ENCODE measurements at places on chromosomes 5 and 9.
A peak's percentile ranks its signal among the peaks of the same experiment; 100 is the strongest.

DNA sequence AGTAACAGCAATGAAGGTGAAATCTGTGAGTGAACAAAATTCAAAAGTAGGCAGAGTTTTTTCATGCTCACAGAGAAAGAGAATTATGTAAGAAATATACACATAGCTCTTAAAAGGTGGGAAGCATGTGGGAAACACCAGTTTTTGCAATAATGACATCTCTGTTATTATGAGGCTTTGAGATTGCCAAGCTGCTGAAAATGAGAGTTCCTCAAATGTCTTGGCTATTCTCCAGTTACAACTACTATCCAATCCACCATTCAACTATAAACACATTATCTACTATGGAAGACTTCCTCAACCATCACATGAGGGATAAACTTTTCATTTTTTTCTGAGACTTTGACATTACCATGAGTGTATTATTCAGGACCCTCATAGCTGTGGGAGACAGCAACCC is 420.8 kb upstream of the ACTBL2 start:
- DNase-seq: no peak

DNA sequence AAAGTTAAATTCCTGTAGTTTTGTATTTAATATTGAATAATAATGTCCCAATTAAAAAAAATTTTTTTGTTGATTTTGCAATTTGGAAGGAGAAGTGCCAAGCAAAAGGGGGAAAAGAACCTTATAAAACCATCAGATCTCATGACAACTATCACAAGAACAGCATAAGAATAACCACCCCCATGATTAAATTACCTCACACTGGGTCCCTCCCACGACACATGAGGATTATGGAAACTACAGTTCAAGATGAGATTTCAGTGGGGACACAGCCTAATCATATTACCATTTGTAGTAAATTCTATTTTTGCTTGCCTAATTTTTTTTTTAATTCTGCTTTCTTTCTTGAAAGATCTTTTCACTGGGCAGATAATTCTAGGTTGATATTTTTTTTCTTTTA is 33.4 kb upstream of the FCHO2 start:
- no peak for DNase-seq

DNA sequence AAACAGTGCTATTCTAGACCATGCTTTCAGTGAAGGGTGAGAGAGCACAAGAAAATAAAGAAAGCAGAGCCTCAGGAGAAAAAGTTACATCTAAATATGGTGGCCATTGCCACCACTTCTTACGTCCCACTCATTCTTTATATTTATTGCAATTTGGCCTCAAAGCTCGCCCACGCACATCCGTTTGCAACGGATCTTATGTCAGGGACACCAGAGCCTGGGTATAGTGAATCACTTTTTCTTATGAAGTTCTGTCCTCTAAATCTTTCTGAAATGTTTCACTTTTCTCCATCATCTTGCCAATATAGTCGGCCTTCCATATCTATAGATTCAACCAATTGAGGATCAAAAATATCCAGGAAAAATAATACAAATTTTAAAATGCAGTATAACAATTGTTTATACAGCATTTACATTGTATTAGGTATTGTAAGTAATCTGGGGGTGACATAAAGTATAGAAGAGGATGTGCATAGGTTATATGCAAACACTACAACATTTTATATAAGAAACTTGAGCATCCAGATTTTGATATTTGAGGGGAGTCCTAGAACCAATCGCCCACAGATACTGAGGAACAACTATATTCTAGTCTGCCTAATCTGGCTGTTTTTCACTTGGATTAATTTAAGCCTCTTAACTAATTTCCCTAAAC is 35.2 kb downstream of the GOLPH3 start:
- DNase-seq: no peak

- no peak for DNase-seq
Observed at GRCh38 chr5:112656451-112656850, 81.2 kb upstream of the APC start.

GRCh38 chr5:76199336-76200318 is 116.4 kb downstream of the SV2C start:
- peak; percentile 21 for DNase-seq

- no peak for DNase-seq
Observed at GRCh38 chr5:72988769-72989168, 32.9 kb downstream of the FCHO2 start.

GRCh38 chr9:105039175-105039799 is 111.3 kb upstream of the ABCA1 start:
- no peak for DNase-seq

DNA sequence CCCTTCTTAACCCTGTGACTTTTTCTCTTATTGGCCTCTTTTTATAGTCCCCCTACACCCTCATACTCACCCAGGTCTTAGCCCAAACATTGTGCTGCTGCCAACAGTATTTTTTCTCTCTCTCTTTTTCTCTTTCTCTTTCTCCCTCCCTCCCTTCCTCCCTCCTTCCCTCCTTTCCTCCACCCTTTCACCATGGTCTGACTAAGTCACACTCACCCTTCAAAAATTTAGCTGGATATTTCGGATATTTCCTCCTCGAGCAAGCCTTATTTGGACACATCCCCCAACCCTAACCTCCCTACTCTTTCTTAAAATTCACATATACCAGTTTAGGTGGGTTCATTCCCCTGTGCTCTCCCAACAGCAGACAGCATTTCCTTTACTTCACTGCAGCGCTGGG is 64.7 kb downstream of the FGF1 start:
- DNase-seq: peak; percentile 63

GRCh38 chr5:146059460-146060220 is 45.7 kb downstream of the PLAC8L1 start:
- DNase-seq: no peak

GRCh38 chr9:83066771-83067170 is 3.8 kb upstream of the RASEF start:
- peak; percentile 79 for DNase-seq

GRCh38 chr9:127078336-127078735 is 44.1 kb downstream of the ANGPTL2 start:
- DNase-seq: no peak

GRCh38 chr9:113695901-113696300 is 180.2 kb upstream of the ZNF618 start:
- DNase-seq: no peak

DNA sequence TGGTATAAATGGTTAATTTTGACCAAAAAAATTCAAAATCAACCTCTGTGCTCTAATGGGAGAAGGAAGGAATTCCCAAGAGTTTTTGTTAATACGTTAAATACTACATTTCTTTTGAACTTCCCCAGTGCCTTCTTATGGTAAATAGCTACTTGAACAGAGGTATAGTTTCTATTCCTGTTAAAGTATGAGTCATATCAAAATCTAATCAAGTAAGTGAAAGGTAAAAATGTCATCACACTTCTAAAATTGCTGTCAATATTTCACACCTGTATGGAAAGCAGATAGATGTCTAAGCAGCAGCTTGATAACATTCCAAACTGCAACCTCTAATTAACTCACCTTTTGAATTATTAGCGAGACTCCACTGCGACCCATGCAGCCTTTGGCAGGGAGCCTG is 214.1 kb upstream of the MEF2C start:
- no peak for DNase-seq

- DNase-seq: peak; percentile 81
Observed at GRCh38 chr5:79653843-79654242, 35.8 kb upstream of the CMYA5 start.

- no peak for DNase-seq
Observed at GRCh38 chr9:98132806-98133631, 14.0 kb upstream of the TRIM14 start.

All from renal cortical epithelial cell (primary cell).